ENCODE measurements at places on chromosomes 2 and 18. TPM values are rescaled to one million over a fixed set of nuclear protein-coding genes. Genes with fewer than 3 reads are reported as not detected.
A peak's percentile ranks its signal among the peaks of the same experiment; 100 is the strongest.

The TMEM169 gene
- total RNA-seq = 0.43 TPM

GRCh38 chr2:236965841-236966096 lies 119.9 kb upstream of the COPS8 start:
- DNase-seq = no peak

DNA sequence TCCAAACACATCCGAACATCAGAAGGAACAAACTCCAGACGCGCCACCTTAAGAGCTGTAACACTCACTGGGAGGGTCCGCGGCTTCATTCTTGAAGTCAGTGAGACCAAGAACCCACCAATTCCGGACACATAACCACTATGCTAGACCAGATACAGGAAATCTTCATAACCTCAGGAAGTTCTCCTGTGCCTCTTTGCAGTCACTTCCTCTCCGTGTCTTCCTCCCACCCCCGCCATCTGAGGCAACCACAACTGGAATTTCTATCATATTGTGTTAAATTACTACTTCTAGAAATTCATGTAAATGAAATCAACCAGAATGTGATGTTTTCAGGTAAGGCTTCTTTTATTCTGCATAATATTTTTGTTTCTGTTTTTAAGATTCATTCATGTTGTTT lies 631.0 kb upstream of the NXPH2 start:
- DNase-seq = no peak

DNA sequence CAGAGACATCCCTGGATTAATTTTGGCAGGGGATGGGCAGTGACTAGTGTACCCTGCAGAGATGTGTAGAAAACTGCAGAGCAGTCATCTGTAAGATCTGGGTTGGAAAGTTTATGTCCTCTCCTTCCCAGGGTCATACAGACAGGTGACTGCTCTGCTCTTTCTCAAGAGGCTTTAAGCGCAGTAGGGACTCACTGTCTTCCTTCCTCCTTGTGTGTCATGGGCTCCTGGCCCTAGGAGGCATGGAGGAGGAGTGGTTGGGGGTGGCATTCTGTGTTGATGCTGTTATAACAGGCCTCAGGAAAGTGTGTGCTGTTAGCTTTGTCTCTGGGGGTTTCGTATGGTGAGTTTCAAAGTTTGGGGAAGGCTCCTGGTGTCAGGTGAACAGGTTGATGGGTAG lies 130.5 kb upstream of the MGAT5 start:
- no peak for DNase-seq

DNA sequence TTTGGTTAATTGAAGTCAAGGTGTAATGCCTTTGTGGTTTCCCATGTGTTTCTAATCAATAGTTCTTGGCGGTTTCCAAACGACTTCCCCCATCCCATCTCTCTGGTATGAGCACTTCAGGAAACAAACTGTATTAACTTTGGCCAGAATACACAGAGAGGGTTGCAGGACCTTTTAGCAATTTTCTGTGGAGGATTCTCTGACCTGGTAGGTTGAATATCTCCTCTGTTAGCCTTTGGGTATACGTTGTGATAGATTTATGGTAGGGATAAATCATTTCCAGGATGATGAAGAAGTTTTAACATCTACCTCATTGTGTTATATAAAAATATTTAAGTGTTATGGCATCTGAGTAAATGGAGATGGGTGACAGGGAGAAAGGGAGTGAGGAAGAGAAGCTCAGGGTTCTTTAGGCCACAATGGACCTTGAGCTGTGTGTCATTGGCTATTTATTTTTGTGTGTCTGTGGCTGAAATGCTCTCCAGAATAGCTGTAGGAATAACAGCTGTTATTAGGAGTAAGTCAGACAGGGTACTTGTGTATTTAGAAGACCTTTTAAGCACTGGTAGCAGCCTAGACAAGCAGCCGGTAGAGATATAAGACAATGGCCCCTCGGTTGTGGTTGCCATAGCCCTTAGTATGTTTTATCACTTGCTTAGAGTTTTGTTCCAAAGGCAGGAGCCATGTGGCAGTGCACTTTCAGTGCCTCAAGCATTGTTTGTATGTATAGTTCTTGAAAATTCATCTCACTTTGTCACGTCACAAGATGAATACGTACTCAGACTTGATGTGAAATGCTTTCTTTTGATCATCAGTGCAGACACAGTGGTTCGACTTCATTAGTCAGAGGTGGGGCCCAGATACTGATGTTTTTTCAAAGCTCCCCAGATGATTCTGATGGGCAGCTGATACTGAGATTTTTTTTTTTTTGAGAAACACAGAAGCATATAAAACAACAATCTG lies 91.1 kb downstream of the FMNL2 start:
- no peak for DNase-seq

DNA sequence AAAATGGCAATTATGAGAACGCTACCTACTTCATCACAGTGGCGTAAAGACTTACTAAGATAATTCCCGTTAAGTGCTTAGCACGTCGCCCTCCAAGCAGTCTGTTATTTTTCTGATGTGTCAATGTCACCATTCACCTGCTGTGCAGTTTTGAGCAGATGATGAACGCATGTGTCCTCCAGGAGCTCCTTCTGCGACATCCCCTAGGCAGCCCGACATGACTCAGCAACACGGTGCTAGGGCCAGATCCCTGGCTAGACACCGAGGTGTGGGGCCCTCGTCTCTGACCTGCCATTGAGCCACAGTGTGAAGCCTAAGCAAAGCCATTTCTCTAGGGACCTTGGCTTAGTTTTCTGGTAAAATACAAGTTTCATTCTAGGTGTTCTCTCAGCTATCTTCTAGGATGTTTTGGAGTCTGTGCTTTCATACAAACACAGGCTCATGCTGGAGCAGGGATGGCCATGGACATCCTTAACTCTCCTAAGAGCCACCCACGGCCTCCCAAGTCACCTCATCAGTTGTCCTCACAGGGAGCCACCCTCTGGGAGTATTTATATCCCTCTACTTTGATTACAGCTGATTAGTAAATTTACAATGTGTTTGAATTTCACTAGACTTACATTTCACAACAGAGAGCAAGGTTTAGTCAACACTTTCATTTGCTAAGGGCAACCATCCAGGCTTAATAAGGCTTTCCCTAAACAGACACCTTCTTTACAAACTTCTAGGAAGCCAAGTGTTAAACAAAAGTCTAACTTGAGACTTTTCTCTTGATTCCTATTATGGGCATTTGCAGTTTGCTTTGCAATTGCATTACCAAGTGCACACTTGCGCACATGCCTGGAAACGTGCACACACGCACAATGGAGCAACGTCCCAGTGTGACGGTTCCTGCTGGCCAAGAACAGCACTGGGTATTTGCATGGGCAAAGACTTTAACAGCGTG lies 376.8 kb upstream of the ID2 start:
- peak; percentile 22 for DNase-seq
